ENCODE measurements at places on chromosomes 2 and 18.

- no peak for DNase-seq
Observed at GRCh38 chr2:216792222-216793021, 67.4 kb downstream of the TNP1 start.

DNA sequence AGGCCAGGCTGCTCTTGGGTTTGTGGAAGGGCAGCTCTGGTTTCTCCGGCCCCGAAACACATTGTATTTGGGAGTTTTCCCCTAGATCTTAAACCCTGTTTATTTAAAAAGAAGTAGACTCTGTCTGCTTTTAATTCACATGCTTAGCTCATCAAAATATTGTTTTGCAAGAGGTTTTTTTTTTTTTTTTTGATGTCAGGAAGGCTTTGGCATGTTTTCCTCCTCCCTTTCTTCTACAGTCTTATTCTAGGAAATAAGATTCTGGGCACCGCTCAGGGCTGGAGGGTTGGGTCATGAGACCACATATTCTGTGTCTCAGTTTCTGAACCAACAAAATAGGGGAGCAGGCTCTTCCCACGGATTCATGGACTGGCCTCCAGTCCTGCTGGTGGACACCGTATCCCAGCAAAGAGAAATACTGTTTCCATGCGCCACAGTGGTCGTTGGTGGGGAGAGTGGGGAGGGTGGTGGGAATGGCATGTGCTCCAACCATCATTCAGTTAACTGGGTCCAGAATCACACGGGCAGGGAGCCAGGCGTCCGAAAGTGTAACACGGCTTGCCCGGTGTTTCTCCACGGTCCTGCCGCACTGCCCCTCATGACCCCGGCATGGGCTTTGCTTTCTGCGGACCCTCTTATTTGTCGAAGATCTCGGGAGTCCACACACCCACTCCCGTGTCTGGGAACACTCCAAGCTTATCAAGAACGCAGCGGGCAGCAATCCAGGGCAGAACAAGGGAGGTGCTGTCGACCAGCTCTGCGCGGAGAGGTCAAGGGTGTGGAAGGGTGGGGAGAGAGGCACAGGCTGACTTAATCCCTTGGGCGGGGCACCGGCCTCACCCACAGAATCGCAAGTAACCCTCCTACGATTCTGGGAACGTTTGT, 176.7 kb downstream of the GLI2 start:
- no peak for DNase-seq

GRCh38 chr2:222261504-222261903, 37.3 kb downstream of the PAX3 start:
- no peak for DNase-seq

GRCh38 chr2:14288016-14288415, 344.5 kb upstream of the LRATD1 start:
- DNase-seq: no peak

- DNase-seq: no peak
Observed at GRCh38 chr18:8424481-8424880, 184.8 kb upstream of the RAB12 start.

GRCh38 chr2:7508296-7508943, 591.2 kb downstream of the RNF144A start:
- no peak for DNase-seq

DNA sequence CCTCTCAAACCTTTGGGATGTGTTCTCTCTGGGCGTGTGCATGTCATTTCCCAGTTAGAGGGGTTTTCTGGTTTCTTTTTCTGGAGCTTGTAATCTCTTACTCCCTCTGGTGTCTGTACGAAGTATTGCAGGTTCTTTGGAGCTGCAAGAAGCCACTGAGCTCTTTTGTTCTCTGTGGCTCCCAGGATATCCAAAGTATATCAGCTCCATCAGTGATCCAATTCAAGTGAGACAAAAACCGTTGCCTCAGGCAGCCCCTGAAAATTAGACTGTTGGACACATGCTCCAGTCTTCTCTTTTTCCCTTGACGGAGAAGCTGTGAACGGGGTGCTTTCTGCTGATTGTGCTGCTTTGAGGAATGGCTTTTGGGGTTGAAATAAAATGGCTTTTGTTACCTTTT, 59.0 kb upstream of the LDLRAD4 start:
- DNase-seq: no peak

GRCh38 chr2:224178056-224178455, 139.0 kb upstream of the SERPINE2 start:
- no peak for DNase-seq

DNA sequence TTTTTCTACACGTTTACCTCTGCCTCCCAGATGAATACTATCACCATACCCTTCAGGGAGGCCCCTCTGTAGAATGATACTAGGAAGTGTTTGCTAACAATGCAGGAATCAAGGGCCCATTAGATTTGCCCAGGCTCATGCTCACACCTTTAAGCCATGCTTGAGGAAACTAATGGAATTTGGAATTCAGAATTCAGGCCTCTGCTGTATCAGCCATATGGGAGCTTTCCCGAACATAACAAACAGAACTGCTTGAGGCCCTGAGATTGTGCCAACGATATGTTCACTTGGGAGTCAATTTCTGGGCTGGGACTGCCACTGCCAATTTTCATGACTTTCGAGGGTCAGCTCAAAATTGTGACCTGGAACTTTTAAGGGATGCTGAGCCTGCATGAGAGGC, 282.5 kb downstream of the CLIP4 start:
- DNase-seq: no peak

DNA sequence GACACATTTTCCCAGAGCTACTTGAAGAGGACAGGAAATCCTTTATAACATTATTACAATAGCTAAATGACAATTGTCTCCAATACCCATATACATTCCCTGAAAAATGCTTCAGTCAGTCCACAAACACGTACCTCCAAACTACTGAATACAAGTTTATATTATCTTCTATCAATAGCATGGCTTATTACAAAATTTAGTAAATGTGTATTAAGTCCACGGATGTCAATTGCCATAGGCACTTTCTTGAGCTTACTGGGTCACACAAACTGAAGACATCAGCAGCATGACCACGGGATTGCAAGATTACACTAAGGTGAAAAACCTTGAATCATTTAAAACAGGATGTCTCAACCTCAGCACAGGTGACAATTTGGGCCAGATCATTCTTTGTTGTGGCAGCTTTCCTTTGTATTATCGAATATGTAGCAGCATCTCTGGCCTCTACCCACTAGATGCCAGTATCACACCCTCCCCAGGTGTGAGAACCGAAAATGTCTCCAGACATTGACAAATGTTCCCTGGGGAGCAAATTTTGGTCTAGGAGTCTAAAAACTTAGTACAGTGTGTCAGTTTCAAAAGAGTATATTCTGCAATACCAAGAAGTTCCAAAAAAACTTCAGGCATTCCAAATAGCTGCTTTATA, 1.4 kb downstream of the MBD2 start:
- DNase-seq: no peak

- no peak for DNase-seq
Observed at GRCh38 chr2:38771632-38772031, 6.4 kb upstream of the GEMIN6 start.

DNA sequence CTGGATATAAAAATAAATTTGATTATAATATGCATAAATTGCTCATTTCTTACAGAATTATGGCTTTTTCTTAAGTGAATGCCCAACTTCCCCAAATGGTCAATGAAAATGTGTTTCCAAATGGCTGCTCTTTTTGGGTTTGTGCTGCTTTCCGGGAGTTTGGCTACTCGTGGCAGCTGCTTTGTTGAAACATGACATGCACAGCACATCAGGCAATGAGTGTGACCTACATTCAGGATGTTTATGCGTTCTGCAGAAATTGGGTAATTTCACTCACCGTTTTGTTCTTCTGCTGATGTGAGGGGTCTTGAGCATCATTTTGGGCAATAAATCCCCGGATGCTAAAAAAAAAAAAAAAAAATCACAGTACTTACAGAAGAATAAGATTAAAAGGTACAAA, 825.0 kb upstream of the KLHL29 start:
- no peak for DNase-seq

DNA sequence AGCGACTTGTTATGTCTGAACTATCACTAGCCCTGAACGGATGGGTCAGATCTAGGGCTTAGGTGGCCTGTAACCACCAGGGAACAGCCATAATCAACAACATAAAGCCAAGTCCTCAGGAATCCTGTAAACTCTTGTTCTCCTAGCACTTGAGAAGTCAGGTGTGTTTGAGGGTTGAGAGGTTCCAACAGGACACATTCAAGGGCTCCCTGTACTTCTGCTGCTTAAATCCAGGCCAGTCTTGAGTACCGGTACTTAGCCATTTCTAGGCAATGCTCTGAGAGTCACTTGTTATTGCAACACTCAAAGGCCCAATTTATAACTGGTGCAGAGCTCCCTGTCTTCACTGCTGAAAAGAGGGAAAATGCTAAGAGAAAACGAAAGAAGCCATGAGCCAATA, 21.6 kb upstream of the SLC40A1 start:
- DNase-seq: no peak

GRCh38 chr2:3399829-3400228, 20.3 kb downstream of the TRAPPC12 start:
- DNase-seq: no peak

DNA sequence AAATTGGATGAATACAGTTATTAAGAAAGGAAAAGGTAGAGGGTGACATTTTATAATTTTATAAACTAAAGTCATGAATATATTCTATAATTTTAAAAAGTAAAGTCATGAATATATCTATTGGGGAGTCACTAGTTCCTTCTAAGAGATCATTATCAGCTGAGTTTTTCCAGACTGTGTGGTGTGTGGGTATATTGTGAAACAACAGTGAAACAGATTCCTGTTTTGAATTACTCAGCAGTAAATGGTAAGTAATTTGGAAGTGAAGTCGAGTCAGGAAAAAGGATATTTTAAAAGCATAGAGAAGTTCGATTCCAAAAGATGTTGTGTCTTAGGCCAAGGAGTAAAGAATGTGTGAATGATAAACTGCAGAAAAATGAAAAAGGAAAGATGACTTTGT, 1018.2 kb upstream of the NXPH2 start:
- DNase-seq: no peak

GRCh38 chr2:241940329-241940728, 70.8 kb downstream of the RTP5 start:
- no peak for DNase-seq

DNA sequence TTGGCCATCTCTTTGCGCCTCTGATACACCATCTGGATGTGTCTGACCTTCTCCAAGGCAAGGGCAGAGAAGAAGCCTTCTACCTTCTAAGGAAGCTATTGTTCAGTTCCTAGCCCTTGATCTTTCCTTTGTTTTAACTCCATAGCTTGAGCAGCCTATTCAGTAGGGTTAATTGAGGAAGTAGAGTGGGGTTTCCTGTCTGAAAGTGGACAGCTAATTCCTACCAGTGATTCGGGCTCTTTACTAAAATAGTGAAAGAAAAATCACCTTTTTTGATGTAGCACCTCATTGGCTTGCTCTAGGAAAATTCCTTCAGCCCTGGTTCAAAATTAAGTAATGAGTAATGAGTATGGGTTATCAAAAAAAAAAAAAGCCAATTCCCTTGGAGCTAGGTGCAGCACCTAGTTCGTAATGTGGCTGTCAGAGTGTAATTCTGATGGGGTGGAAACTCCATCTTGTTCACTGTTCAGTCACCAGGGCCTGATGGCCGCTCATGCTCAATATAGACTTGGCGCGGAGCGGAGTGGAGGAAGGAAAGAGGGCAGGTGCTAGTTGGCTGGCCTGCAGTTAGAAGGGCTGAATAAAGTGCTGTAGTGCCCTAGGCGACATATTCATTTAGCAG, 2.9 kb upstream of the MGAT5 start:
- DNase-seq: no peak

DNA sequence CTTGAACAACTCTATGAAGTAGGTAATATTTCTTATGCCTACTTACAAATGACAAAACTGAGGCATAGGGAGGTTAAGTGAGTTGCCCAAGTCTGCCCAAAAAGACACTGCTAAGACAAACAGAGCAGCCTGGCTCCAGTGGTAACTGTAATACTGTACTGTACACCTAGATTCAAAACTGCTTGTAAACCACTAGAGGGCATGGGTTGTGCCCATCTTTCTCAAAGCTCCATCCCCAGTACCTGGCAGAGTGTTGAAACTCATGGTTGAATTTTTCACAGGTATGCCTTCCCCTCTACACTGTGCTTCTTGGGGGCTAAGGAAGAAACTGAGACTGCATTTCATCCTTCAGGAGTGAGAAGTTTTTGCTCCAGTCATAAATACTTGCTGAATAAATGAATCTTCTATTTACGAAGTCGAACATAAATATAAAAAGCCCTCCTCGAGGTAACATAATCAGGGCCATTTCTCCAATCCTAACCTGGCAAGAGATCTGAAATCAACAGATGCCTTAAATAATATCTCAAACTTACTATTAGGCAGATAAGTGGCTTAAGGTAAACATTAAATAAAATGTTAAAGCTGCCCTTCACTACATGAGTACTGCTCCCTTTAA, 2.0 kb downstream of the PPP4R1 start:
- peak; percentile 60 for DNase-seq

DNA sequence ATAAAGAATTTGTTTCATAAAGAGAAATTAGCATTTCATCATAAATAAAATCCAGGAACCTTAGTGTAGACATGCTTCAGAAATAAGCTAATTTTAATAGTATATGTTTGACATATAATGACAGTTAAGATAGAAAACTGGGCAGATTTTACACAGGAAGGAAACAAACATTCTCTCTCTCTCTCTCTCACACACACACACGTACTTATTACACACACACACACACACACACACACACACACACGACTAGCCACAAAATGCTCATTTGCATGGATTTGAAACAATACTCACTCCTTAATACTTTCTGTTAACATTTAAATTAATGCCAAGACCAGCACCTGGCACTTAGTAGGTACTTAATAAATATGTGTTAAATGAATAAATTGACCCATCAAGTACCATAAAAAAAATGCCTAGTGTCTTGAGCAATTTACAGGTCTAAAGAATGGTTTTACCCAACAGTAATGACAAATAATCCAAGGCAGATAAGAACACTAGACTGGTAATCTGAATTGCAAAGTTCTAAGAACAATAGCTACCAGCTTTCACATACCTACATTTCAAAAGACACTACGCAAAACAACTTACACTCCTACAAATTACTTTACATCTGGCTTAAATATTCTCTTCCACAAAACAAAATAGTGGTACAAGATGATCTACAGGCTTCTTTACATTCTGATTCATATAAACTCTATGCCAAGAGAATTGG, 2.9 kb upstream of the GALNT3 start:
- no peak for DNase-seq

DNA sequence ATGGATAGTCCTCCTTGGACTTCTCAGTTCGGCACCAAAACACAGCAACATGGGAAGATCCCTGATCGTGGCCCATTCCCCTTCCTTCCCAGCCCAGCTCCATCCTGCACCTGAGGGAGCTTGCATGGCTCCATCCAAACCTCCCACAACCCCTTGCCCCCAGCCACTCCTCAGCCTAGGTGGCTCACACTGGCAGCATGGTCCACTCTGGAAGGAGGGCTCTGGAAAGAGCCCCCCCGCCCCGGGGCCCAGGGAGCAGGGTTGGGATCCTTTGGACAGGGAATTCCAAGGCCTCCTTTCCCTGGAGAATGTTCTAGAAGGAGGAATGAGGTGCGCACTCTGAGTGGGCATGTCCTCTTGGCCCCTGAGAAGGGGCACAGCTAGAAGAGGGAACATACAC, 62.8 kb upstream of the ID2 start:
- no peak for DNase-seq

GRCh38 chr18:77671456-77672167, 422.0 kb downstream of the GALR1 start:
- no peak for DNase-seq
